ENCODE measurements at places on chromosomes 3 and 15.
A peak's percentile ranks its signal among the peaks of the same experiment; 100 is the strongest.

GRCh38 chr3:46383211-46383950 lies 12.6 kb downstream of the CCR5 start:
- no peak for DNase-seq

GRCh38 chr3:185030399-185030798 lies 122.5 kb downstream of the C3orf70 start:
- no peak for DNase-seq

DNA sequence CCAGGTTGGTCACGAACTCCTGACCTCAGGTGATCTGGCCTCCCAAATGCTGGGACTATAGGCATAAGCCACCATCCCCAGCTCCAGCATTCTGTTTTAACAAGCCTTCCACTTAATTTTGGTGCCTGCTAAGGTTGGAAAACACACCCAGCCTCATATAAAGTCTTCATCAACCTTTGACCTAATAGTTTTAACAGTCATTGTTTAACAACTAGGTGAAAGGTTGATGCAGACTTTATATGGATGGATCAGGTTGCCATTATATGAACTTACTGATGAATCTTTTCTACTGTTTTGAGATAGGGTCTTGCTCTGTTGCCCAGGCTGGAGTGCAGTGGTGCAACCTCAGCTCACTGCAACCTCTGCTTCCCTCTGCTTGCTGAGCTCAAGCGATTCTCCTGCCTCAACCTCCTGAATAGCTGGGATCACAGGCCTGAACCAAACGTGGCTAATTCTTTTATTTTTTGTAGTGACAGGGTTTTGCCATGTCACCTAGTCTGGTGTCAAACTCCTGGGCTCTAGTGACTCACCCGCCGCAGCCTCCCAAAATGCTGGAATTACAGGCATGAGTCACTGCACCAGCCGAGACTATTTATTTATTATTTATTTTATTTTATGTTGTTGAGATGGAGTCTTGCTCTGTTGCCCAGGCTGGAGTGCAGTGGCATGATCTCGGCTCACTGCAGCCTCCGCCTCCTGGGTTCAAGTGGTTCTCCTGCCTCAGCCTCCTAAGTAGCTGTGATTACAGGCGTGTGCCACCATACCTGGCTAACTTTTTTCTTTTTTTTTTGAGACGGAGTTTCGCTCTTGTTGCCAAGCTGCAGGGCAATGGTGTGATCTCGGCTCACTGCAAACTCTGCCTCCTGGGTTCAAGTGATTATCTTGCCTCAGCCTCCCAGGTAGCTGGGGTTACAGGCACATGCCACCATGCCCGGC lies 3.1 kb upstream of the RPAP1 start:
- DNase-seq = peak; percentile 34

DNA sequence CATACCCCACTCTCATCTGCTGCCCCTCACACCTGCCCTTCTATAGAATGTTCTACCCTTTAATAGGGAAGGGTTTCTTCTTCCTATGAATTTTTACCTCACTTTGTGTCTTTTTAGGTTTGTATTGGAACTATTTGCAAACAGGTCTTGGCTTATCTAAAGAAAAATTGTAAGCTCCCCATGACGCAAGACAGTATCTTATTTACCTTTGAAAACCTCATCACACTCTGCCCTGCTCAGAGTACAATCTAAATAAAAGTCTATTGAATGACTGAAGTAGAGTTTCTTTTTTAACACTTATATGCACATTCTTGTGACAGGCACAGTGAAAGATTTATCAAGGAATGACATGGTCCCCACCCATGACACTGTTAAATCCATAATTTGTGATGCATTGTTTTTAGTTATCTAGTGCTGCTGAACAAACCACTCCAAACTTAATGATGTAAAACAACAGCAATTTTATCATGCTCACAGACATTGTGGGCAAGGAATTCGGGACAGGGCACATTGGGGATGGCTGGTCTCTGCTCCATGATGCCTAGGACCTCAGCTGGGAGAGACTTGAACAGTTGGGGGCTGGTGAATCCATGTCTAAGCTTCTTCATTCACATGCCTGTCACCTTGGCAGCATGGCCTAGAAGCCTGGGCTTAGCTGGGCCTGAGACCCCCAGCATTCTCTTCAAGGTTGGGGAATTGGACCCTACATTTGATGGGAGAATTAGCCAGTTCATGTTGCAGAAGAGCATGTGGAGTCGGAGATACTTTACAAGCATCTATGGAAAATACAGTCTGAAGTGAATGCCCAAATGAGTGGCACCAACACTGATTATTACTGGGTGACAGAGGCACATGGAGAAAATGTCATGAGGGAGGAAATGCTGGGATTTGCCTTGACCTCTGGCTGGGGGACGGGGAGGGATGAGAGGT lies 252.2 kb upstream of the CTDSPL start:
- no peak for DNase-seq

- no peak for DNase-seq
Observed at GRCh38 chr15:91152896-91153581, 53.0 kb downstream of the SV2B start.

DNA sequence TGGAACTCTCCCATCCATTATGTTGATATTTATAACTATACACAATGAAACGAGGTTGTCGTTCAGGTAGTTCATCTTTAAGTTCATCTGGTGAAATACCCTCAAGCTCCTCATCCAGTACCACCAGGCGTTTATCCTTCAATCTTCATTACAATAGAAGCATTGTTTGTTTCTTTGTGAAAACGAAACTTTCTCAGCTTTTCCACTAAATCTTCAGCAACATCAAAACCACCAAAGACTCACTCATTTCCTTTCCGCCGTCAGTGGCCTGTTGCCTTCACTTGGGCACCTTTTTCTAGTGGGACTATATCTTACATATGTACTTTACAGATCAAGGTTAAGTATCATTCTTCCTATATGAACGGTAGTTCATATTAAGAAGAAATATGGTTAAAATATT lies 44.1 kb upstream of the TFG start:
- DNase-seq = no peak

DNA sequence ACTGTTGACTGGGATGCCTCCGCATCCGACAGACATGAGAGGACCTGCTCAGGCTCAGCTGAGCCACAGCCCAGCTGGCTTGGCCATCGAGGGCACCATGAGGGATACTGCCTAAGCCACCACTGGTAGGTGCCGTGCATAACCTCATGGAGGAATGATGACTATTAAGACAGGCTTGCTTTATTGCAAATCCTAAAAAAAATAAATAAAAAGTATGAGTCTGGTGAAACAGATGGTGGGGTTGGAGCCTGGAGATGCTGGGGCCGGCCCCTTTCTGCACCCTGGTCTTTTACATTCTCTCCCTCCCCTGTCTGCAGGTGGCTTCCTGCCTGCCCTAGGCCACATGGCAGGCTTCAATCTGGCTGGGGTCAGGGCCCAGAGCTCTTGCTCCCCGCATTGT lies 24.0 kb upstream of the RAD18 start:
- DNase-seq = no peak

GRCh38 chr3:187648177-187648576 lies 22.0 kb downstream of the SST start:
- no peak for DNase-seq

DNA sequence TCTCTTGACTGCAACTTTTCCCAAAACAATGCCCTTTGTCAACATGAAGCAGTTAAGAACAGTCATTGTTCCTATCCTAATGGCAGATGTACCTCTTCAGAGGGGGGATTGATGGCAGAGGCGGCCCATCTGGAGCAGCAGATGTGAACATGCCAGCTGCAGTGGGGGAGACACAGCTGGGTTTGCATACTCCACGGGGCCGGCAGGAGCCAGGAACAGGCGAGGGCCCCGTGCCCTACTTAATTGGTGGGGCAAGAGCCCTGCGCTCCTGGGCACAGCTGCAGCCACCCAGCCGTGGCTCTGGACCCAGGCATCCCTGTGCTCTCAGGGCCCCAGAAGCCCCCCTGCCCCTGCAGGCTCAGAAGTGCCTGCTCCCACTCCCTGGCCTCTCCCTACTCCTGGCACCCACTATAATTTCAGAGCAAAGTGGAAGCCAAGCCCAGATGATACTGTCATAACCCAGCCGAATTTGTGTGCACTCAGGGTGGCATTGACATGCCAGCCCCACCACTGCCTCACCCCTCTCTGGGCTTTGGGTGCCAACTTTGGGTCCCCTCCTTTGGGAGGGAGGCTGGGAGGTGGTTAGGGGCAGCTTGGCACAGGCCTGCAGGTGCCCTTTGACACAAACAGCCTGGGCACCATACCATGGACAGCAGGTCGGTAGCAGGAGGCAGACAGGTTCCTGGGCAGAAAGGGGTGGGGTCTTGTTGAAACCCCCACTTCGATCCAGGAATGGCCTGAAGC lies 34.6 kb downstream of the ROPN1B start:
- DNase-seq = no peak

- no peak for DNase-seq
Observed at GRCh38 chr3:127316685-127317084, 28.8 kb upstream of the PRR20G start.

DNA sequence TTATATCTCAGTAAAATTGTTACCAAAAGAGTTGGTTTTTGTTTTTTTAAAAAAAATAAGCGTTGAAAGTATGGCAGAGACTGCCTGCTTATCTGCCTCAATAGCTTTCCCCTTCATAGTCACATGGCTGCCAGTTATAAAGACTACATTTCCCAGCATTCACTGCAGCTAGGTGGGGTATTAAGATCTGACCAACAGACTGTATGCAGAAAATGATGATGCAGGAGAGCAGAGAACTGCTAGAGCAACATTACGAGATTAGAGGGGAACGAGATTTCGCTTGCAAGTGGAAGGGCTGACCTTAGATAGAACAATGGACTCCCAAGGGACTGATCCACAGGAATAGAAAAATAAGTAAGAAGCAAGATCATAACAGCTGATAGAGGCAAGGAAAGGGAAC lies 14.3 kb downstream of the RHOA start:
- DNase-seq = no peak

DNA sequence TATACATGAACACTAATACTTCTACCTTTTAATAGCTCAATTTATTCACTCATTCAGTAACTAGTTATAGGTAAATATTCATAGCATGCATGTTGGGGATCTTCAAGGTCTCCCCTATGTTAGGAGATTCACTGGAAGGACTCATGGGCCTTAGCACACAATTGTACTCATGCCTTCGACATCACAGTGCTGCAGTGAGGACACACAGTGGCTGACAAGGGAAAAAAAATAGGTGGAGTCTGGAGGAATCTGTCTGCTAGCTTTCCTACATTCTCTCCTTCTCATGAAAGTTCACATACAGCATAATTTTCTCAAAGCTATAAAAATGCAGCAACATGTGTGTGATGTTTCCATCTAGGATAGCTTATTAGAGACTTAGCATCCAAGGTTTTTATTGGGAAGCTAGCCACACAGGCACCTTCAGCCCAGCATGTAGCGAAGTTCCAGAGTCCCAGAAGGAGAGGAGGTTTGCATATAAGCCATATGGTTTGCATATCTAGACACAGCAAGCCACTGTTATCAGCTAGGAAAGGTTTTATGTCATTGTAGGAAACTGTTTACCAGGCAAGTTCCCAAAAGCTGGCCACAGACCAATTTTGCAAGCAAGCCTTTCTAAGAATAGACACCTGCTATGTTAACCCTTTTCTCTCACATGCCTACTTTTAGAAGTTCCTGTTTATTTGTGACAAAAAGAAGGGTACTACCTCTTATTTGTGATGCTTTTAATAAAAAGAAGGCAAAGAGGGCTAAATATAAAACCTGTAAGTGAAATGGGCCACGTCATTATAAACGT lies 46.4 kb downstream of the MORC1 start:
- no peak for DNase-seq

DNA sequence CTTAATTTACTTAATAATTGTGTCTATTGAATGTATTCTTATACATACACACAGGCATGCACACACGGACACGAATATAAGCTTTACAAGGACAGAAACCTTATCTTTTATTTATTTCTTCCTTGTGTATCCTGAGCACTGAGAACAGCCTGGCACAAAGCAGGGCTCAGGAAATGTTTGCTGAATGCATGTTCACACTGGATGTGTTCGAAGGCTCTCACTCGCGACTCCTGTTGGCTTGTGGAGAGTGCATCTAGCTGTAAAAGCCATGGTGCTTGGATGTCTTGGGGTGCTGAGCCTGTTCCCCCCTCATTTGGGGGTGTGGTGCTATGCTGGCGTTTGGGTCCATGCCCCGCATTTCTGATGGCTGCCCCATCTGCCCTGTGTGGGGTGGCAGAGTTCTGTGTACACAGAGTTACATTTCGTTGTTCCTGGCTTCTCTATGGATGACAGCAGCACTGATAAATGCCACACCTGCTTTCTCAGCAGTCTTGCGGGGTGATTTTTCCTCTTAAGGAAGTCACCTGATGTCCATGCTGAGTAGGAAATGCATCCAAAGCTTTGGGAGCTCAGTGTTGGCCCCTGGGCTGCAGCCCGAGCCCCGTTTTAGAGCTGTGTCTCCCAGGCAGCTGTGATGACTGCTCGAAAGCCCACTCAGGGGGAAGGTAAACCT lies 148.5 kb downstream of the IGF1R start:
- DNase-seq = no peak
